ENCODE measurements at places on chromosomes 13 and 19.

DNA sequence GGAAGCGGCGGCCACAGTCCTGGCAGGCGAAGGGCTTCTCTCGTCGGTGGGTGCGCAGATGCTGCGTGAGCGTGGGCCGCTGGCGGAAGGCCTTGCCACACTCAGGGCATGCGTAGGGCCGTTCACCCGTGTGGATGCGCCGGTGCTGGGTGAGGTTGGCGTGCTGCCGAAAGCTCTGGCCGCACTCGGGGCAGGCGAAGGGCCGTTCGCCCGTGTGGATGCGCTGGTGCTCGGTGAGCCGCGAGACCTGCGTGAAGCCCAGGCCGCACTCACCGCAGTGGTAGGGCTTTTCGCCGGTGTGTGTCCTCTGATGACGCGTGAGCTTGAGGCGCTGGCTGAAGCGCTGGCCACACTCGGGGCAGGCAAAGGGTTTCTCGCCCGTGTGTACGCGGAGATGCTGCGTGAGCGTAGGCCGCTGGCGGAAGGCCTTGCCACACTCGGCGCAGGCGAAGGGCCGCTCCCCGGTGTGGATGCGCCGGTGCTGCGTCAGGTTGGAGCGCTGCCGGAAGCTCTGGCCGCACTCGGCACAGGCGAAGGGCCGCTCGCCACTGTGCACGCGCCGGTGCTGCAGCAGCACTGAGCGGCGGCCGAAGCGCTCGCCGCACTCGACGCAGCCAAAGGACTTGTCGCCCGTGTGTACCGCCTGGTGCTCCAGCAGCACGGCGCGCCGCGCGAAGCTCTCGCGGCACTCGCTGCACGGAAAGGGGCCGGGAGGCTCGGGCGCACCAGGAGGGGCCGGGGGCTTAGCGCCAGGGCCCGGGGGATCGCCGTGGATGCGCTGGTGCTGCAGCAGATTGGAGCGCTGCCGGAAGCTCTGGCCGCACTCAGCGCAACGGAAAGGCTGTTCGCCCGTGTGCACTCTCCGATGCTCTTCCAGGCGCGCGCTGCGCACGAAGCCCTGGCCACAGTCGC is 4.0 kb upstream of the UBE2M start:
- DNase-seq, result peak; percentile 41

DNA sequence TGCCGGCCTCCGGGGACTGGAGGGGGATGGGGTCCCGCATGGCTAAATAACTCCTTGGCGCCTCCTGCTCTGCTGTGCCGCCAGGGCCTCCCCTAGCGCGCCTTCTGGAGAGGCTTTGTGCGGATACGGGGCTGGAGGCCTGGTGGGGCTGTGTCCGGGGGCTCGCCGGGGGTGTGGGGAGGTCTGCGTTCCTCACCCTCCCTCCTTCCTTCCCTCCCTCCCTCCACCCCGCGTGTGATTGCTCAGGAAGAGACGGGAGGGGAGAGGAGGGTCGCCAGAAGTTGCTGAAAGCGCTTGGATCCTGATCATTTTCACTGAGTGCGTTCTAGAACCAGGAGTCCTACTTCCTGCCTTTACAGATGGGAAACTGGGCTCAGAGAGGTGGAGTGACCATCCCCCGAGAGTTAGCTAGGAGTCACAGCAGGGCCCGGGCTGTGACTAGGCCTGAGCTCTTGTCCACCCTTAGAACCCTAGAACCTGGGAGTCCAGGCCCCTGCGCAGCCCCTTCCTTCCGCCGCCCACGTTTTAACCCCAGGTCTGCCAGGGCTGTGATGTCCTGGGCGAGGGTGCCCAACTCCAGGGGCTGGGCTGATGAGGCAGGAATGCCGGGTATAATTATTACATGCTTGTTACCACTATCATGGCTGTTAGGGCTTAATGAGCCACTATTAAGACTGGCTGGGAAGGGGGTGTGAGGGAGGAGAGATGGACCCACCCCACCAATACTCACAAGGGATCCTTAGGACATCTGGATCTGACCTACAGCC is 782 bp upstream of the JUND start:
- no peak for DNase-seq

DNA sequence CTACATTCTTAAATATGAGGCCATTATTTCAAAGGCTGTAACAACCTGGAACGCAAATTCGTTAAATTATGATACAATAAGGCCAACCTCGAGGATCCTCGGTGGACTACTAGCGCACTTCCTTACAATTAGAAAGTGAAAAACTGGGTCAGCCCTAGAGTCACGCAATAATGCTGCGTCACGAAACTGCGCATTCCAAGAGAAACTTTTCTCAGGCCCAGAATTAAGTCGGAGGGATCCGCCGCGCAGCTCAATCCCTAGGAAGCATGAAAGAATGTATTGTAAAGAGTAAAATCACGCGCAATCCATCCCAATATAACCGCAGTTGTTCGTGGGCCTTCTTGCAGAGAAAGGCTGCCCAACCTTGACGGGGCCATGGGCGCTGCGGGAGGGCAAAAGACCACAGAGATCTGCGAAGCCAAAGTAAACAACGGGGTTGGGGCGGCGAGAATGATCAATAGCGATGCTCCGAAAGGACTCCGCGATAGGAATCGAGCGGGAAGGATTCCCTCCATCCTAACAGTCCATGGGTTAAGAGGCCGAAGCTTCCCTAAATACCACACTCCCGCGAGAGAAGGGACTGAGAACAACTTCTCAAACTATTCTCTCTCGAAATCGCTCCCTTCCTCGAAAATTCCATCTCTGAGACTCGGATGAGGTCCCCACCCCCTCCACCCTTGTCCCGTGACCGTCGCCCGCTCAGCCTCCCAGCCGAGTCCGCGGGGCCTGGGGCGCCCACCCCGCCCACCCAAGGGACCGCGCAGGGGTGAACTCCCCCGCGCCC is 564 bp downstream of the SPART start:
- no peak for DNase-seq

DNA sequence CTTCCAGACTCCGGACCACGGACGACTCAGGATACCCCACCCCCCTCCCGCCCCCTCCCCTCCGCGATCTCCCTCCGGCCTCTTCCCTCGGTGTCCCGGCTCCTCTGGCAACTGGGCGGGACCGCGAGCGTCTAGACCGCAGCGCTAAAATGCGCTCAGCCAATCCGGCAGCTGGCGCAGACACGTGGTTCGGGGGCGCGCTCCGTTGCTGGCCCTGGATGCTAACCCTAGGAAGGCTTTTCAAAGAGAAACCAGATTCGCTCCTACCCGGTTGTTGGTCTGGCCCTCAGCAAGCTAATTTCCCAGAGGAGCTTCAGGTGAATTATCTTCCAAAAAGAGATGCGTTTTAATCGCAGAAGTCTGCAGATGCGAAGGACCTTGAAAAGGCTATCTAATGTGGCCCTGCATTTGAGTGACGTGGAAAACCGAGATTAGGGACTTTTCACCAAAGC is at the start of gene DZIP1:
Gene DZIP1 (minus strand): TSS at position 106 of the 452 bp plus-strand sequence. CDS start 2,677 bp downstream, outside the sequence.
- DNase-seq, result no peak

- DNase-seq, result peak; percentile 96
Measured at GRCh38 chr19:1767464-1767933, 14.2 kb downstream of the ONECUT3 start.

- DNase-seq, result peak; percentile 28
Measured at GRCh38 chr19:13463296-13463695, 43.0 kb downstream of the CACNA1A start.

DNA sequence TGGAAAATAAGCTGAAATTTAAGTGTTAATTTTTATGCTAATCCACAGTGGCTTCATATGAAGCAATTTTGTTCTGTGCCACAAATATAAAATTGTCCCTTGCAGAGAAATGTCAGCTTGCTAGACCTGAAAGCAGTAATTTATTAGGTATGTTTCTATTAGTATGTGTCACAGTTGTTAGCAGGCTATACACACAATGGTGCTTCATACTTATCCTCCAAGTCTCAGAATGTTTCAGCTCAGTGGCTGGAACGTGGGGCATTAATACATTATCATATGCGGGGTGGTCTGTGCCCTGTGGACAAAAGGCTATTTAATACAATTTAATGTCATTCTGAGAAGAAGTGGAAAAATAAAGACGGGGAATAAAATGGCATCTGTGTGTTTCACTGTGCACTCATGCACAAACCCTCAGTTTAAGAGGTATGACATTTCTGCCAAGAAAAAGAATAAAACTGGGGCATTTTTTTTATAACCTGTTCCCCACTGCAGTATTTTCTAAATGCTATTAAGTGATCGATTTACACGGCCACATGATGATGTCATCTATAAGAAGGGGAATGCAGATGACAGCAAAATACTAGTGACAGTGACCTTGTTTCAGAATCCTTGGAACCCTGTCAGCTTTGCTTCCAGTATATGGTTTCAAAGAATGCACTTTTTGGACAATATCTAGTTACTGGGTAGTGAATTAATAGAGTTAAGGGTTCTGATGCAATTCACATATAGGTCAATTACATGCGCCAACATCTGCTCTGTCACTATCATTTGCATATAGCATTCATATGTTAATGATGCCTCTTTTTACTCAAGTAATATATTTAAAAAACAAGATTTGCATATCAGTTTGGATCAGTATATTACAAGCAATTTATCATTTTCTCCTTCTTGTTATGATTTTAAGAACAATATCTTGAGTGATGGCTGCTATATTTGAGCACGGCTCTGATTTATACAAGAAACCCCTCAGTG is 21.2 kb upstream of the ZNF536 start:
- DNase-seq, result no peak

DNA sequence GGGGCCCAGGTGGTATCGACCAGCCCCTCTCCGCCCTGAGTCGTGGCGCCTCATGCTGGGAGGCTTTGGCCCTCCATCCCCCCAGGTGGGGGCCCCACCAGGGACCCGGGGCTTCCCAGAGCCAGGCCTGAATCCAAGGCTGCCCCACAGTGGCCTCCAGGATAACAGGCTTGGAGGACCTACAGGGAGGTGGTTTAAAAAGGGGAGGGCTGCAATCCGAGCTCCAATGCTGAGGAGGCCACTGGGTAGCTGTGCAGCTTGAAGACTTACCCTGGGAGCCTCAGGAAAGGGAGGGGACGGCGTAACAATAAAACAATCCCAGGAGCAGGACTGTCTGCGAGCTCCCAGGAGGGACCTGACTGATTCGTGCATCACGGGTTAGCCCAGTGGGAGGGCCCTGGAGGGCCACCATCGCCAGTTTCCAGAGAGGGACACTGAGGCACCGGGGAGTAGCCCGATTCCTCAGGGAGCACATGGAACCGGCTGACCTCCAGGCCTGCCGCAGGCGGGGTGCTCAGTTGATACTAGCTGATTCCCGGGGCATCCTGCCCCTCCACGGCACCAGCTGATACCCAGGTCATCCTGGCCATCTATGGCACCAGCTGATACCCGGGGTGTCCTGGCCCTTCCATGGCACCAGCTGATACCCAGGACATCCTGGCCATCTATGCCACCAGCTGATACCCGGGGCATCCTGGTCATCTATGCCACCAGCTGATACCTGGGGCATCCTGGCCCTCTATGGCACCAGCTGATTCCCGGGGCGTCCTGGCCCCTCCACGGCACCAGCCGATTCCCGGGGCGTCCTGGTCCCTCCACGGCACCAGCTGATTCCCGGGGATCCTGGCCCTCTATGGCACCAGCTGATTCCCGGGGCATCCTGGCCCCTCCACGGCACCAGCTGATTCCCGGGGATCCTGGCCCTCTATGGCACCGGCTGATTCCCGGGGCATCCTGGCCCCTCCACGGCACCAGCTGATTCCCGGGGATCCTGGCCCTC is 3.7 kb upstream of the C2CD4C start:
- DNase-seq, result no peak

GRCh38 chr19:15841875-15842569 is 26.6 kb upstream of the OR10H1 start:
- DNase-seq, result no peak

DNA sequence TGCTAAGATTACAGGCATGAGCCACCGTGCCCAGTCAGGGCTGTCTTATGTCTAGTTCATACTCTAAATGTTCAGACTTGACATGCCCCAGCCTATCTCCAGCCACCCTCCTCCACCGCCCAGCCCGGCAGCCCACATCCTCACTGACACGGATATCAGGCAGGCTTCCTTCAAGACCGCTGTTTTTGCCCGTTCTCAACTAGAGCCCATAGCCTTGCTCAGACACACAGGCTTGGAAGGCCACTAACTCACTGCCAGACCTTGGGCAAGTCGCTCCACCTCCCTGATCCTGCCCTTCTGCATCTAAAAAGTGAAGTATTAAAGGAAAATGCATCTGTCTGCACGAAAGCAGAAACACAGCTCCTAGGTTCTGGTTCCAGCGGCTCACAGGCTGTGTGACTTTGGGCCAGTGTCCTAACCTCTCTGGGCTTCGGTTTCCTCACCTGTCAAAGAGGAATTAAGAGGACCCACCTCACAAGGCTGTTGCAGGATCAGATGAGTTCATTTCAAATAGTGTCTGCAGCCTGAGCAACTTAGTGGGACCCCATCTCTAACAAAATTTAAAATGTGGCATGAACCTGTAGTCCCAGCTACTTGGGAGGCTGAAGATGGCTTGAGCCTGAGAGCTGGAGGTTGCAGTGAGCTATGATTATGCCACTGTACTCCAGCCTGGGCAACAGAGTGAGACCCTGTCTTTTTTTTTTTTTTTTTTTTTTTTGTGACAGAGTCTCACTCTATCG is 14.5 kb upstream of the CERS4 start:
- DNase-seq, result no peak

GRCh38 chr13:60720590-60720989 is 323.6 kb downstream of the TDRD3 start:
- no peak for DNase-seq

- peak; percentile 10 for DNase-seq
Measured at GRCh38 chr13:48000559-48001113, 437 bp downstream of the SUCLA2 start.

- no peak for DNase-seq
Measured at GRCh38 chr13:77386880-77387606, 60.1 kb upstream of the MYCBP2 start.

- peak; percentile 92 for DNase-seq
Measured at GRCh38 chr19:927351-927779, 1.5 kb downstream of the ARID3A start.

GRCh38 chr13:73225990-73226389 is 167.2 kb downstream of the KLF5 start:
- DNase-seq, result no peak

DNA sequence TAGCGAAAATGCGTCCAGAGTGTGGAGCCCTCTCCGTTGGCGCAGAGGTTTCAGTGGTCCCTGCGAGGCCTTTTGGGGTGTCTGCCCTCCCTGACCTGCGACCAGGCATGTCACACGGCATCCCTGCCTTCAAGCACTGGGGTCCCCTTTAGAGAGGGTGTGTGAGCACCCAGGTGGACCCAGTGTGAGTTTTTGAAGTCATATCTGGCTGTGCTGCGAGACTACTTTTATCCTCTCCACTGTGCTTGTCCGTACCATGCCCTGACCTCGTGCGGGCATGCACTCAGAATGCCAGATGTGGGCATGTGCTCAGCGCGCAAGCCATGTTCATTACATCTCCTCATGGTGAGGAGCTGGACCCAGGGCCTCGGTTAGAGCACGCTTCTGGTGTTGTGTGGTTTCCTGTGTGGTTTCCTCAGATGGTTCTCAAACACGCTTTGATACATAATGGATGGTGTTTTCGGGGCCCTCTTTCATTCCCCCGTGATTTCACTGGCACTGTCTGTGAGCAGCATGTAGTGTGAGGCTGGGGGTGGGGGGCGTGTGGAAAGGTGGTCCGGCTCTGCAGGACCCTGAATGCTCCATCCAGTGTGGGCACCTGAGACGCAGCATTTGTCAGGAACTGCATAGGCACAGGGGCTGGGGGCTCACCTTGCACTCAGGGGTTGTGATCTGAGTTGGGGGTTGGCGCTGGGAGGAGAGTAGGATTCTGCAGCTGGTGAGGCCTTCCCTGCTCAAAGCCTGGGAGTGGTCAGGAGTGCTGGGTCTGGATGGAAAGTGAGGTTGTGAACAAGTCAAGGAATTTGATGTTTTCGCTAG is 2.3 kb downstream of the TFDP1 start:
- no peak for DNase-seq
